ENCODE measurements at places on chromosomes 3 and 15.

- no peak for DNase-seq
Observed at GRCh38 chr3:151560738-151561137, 99.9 kb upstream of the IGSF10 start.

DNA sequence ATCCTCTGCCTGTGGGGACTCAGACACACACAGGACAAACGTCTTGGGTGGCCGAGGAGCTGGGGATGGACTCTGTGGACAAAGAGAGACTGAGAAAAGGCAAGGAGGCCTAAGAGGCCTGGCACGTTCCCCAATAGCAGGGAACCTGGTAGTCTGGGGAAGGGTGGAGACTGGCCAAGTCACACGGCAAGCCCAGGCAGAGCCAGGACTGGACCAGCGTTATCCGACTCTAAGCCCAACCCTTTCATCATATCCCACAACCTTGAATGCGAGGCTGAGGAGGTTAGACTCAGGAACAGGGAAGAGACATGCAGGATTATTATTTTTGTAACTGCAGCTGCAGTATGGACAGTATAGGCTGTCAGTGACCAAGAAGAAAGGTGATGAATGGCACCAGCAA lies 53.4 kb downstream of the SLC6A11 start:
- DNase-seq: no peak

GRCh38 chr15:33716025-33716424 lies 252.3 kb upstream of the CHRM5 start:
- DNase-seq: no peak

DNA sequence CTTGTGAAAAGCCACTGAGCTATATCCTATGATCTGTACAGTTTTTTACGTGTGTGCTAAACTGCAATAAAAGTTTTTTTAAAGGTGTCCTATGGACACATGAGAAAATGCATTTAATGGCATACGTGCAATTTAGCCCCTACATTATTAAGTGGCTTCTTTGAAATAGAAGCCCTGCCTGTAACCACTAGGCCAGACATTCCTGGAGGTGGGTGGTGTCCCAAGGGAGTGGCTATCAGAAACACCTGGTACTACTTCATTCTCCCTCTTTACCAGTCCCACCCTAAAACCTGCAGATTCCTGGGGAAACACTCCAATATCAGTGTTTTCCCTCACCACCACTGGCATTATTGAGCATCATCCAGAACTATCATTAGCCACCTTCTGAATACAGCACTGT lies 100.0 kb downstream of the OXNAD1 start:
- no peak for DNase-seq

DNA sequence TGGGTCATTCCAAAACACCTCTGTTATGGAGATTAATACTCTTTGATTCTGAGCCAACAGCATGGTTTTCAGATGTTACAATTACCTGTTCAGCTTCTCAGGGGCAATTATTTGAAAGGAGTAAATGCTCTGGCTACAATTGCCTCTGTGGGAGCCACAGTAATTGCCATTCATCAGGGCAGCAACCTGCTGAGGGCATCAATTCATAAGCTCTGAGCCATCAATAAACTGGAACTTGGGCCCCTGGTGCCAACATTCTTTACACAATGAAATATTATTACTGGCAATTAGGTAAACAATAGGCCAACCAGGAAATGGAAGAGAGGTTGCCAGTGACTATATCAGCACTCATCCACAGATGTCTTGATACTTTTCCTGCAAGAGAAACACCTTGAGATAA lies 660.8 kb downstream of the MECOM start:
- no peak for DNase-seq

GRCh38 chr15:83565138-83565537 lies 88.8 kb upstream of the ADAMTSL3 start:
- no peak for DNase-seq

GRCh38 chr3:157128771-157129681 lies 30.9 kb downstream of the CCNL1 start:
- no peak for DNase-seq

- DNase-seq: no peak
Observed at GRCh38 chr15:78216276-78217104, 17.9 kb downstream of the ACSBG1 start.

- DNase-seq: no peak
Observed at GRCh38 chr3:134362221-134362620, 12.0 kb downstream of the AMOTL2 start.

DNA sequence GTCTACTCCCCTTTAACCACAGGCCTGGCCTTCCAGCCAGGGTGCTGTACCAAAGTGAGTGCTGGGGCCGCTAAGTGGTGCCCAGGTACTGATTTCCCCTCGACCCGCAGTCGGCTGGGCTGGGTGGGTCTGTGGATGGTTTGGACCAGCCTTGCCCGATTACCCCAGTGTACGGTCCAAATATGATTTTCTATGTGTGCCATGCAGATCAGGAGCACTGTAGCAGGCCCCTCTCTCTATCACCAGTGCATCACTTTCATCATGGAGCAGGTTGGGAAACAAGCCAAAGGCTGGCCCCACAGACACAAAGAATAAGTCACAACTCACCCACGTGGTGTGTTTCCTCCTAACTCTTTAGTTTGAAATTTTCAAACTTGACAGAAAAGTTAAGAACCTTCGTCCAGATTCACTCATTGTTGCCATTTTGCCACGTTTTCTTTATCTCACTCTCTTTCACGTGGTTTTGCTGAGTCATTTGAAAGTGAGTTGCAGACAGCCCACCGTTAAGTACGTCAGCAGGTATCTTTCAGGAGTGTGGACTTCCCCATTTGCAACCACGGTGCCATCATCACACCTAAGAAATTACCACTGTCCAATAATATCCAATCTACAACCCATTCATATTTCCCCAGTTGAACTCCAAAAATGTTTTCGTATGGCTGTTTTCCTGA lies 37.0 kb downstream of the ZNF710 start:
- no peak for DNase-seq

- DNase-seq: no peak
Observed at GRCh38 chr15:57340682-57341259, 35.5 kb upstream of the CGNL1 start.

GRCh38 chr3:160199108-160199507 lies 26.1 kb upstream of the C3orf80 start:
- DNase-seq: no peak

GRCh38 chr3:153313302-153313965 lies 151.4 kb downstream of the RAP2B start:
- no peak for DNase-seq

GRCh38 chr15:48889925-48890324 lies 12.0 kb downstream of the EID1 start:
- DNase-seq: no peak

DNA sequence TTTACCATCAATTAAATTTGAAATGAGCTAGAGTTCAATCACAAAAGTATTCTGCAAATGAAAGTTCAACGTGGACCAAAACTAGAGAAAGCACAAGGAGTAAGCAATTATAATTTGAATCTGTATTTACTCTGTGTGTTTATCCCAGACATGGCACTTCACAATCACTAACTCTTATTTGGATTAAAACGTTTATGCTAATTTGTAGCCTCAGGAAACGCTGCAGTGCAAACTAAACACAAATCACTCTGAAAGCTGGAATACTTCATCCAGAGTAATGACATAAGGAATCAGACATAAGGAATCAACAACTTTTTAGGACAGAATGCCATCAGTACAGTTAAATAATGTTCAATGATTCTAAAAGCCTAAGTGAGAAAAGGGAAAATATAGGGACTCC lies 18.5 kb downstream of the CEP152 start:
- no peak for DNase-seq

DNA sequence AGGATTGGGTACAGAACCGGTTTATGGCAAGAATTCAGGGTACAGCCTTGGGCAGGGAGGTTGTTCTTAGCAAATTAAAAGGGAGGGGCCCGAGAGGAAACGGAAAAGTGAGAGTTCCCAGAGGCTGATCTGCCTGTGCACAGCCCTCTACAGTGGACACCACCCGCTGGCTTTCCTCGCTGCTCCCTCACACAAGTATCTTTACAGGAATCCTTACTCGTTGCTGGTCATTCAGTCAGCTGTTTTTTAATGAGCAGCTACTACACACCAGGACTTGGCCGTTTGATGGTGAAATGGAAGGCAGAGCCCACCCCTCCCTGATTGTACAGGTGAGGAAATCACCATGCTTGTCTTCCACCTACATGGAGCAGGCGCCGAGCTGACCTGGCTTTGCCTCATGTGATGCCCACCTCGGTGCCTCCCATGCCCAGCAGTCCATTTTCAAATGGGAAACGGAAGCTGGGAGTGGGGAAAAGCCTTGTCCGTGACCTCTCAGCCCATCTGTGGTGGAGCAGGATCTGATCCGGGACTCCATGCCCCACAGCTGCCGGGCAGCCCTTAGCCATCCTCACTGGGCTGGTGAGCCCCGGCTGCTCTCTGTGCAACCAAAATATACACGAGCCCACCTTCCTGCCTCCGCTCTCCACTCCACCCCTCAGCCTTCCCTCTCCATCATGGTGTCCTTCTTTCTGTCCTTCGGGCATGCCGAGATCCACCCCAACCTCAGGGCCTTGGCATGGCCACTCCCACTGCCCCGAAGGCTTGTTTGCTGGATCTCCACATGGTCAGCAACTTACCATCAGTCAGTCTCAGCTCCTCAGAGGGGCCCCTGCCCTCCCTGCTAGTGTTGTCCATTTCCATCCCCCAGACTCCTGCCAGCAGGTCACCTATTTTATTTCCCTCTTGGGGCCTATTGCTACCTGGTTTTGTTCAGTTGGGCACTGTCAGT lies 33.3 kb upstream of the FGD5 start:
- no peak for DNase-seq

GRCh38 chr3:66411474-66411873 lies 89.3 kb downstream of the LRIG1 start:
- DNase-seq: no peak

DNA sequence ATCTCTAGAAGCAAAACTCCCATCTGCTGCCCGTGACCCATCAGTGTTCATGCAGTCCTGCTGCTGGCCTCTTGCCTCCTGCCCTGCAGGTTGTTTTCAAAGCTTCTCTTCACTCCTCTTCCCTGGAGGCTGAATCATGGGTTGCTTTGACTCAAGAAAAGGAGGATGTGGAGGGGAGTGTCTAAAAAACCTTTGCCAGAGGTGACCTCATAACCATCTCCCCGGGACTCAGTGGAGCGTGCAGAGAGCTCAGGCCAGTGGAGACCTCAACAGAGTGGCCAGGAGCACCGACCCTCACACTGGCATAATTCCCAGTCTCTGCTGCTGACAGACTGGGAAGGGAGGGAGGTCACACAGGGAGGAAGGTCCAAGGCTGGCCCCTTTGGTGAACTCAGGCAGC lies 60.9 kb upstream of the ITGA11 start:
- DNase-seq: peak; percentile 40

- no peak for DNase-seq
Observed at GRCh38 chr15:75732809-75733451, 20.3 kb upstream of the CSPG4 start.

GRCh38 chr15:66702787-66703539 lies 927 bp downstream of the SMAD6 start:
- DNase-seq: no peak

GRCh38 chr3:110193074-110193473 lies 855.7 kb upstream of the DPPA4 start:
- no peak for DNase-seq

GRCh38 chr3:85432081-85432480 lies 473.3 kb downstream of the CADM2 start:
- no peak for DNase-seq

DNA sequence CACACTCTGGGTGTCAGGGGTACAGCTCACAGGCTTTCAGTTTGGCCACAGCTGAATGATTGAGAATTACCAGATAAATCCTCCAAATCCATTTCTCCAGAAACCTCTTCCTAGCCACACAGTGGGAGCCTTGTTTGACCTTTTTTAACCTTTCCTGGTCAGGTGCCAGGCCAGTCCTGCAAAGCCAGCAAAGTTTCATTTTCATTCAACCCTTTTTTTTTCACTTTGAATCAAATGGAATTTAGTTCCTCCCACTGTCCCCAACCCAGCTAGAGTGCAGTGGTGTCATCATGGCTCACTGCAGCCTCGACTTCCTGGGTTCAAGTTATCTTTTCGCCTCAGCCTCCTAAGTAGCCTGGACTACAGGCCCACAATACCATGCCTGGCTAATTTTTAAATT lies 67.8 kb downstream of the NSUN3 start:
- no peak for DNase-seq

GRCh38 chr15:69148465-69148864 lies 12.0 kb upstream of the GLCE start:
- no peak for DNase-seq

- DNase-seq: no peak
Observed at GRCh38 chr3:184300378-184300720, 1.3 kb downstream of the PSMD2 start.

DNA sequence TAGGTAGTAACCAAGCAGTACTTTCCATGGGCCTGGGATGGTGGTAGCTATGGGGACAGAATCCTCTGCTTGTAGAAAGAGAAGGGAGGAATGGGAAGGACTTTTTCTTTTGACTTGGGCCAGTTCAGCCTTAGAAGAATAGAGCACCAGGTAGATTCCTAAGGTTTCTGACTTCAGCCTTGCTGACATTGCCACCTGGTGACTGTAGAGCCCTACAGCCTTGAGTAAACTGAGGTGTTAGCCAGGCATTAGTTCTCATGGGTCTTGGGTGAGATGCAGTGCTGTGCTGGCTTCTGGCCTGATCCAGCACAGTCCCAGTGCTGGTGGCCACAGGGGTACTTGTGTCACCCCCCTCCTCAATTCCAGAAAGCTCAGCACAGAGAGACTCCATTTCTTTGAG lies 171.1 kb downstream of the ZBBX start:
- DNase-seq: no peak

DNA sequence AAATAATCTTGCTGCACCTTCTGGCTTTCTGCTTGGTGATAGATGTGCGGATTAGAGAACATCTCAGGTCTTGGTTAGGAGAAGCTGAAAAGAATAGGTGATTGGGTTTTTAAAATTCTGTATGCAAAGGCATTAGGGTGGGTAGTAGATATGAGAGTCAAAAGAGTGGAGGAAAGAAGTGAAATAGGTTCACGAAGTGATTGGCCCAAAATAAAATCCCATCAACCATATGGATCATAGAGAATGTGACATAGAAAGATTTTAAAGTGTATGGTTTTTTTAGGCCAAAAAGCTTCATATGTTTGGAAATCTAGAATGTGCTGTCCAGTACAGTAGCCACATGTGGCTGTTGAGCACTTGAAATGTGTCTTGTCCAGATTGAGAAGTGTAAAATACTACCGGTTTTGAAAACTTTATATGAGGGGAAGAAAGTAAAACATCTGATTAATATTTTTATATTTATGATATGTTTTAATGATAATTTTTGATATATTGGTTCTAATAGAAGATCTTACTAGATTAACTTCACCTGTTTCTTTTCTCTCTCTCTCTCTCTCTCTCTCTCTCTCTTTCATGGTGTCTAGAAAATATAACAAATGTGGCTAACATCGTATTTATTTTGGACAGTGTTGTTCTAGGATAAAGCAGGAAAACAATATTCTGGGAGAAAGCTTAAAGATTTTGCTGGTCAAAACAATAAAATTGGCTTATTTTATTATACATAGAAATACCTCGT lies 2.9 kb downstream of the MBNL1 start:
- DNase-seq: no peak

GRCh38 chr3:98449606-98450193 lies 13.3 kb upstream of the OR5K1 start:
- DNase-seq: no peak

- DNase-seq: no peak
Observed at GRCh38 chr3:47378869-47379268, 2.0 kb upstream of the PTPN23 start.
